Cortex of kidney (tissue), 1 donor: ENCODE measurements at places on chromosomes 4 and X.

DNA sequence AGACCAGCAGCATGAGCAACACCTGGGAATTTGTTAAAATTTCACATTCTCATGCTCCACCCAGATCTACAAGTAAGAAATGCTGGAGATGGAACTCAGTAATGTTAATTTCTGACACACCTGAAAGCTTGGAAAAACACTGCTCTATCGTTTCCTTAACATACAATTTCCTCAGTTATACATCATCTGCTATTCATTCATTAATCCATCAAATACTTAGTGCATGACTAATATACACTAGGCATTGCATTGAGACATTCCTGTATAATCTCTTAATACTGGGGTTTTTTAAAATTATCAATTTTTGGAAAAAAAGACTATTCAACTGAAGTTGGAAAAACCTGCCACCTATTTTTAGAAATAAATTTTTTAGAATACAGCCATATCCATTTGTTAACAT is 106.1 kb downstream of the CHM start:
- DNase-seq, result no peak

GRCh38 chrX:136525738-136526606 is 6.0 kb upstream of the VGLL1 start:
- DNase-seq, result no peak

DNA sequence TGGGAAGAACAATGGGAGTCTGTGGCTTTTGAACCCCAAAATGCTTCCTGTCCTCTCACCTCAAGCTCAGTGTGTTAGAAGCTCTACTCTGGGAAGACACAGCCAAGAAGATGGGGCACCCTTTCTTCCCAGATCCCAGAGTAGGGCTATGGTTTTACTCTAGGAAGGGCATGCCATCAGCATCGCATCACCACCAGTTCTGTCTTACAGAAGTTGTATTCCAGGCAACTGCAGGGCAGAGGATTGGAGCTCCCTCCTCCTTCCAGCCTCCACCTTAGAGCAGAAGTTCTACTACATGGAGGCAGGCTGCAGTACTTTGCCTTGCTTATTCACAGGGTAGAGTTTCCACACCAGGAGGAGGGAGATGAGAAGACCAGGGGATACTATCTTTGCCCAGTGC is 18.1 kb upstream of the ZFX start:
- DNase-seq, result no peak

DNA sequence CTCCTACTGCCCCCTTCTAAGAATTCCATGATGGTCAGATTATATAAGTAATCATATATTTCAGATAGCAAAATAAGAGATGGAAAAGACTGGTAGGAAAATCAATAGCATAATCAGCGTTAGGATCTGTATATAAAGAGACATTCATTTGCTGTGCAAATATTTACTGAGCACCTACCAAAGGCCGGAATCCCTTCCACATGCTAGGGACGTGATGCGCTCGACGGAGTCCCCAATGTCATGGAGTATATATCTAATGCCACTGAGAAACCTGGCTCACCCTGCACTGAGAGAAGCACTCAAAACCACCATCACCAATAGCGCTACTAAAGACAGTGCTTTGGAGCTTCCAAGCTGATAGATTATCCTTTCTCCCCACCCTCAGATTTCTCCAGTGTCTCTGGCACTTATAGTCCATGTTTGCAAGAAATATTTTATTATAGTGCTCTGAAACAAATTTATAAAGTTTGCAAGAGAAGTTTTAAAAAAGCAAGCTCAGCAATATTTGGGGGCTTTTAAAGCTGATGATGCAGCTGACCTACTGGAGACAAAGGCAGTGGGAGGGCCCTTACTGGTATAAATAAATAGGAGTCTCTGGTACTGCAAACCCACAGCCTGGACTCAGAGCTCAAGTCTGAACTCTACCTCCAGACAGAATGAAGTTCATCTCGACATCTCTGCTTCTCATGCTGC is at the start of gene CXCL13:
Gene CXCL13, plus strand, starts transcription at position 611 of the 693 bp plus-strand sequence. Its CDS starts 46 bp downstream, at position 657.
- DNase-seq, result no peak

- DNase-seq, result no peak
Observed at GRCh38 chr4:113071274-113071673, 21.8 kb downstream of the ANK2 start.

DNA sequence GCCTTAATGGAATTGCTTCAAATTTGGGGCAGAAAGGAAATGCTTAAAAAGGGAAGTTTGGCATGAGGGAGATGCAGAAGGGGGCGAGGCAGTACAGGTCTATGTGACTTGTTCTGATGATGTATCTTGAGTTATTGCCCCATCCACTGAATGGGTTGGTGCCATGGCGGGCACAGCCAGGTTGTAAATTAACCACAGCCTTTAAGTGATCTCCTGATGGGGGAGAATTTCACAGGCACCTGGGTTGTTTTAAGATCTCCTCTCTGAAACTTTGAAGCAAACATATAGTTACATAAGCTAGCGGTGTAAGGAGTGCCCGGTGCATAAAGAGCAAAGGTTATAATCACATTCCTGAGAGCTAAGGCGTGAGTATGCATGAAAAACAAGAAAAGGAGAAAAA is 37.0 kb downstream of the NPY5R start:
- DNase-seq, result no peak

GRCh38 chrX:132127743-132128142 is at the start of gene FRMD7:
Gene FRMD7 (minus strand): TSS chrX:132128020. CDS start chrX:132127844, 176 bp downstream.
- DNase-seq, result no peak
